ENCODE measurements at places on chromosomes 6 and 20.
A peak's percentile ranks its signal among the peaks of the same experiment; 100 is the strongest.

- no peak for DNase-seq
These were observed 20.1 kb upstream of the FAM83C start for GRCh38 chr20:35312318-35312717.

- DNase-seq = no peak
These were observed 14.3 kb upstream of the C20orf144 start for GRCh38 chr20:33647603-33648395.

DNA sequence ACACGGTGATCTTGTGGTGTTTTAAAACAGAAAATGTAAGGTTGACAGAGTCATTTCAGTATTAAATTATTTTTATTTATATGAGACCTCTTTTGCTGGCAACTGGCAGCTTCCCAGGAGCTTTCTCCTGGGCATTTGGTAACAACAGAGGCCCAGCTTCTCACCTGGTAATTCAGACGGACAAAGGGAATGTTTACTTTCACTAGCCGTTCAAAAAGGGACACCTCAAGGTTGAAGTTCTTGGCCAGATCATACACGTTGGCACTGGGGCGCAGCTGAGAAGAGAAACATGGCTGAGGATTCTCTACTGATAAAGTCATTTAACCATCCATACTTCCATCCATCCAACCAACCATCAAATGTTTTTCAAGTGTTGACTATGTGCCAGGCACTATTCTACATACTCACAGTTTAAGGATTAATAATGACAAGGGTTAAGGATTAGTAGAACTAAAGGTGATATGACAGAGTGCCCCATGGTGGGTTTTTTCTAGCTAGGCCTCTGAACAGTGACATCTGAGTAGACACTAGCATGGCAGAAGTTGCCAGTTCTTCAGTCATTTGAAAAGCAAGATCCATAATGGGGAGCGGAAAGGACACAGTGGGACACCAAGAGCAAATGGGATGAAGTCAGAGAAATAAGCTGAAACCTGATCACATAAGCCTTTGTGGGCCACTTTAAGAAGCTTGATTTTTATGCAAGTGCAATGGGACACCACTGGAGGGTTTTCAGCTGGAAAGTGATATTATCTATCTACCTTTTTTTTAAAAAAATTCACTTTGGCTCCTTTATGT, 25.1 kb downstream of the ZNFX1 start:
- no peak for DNase-seq

DNA sequence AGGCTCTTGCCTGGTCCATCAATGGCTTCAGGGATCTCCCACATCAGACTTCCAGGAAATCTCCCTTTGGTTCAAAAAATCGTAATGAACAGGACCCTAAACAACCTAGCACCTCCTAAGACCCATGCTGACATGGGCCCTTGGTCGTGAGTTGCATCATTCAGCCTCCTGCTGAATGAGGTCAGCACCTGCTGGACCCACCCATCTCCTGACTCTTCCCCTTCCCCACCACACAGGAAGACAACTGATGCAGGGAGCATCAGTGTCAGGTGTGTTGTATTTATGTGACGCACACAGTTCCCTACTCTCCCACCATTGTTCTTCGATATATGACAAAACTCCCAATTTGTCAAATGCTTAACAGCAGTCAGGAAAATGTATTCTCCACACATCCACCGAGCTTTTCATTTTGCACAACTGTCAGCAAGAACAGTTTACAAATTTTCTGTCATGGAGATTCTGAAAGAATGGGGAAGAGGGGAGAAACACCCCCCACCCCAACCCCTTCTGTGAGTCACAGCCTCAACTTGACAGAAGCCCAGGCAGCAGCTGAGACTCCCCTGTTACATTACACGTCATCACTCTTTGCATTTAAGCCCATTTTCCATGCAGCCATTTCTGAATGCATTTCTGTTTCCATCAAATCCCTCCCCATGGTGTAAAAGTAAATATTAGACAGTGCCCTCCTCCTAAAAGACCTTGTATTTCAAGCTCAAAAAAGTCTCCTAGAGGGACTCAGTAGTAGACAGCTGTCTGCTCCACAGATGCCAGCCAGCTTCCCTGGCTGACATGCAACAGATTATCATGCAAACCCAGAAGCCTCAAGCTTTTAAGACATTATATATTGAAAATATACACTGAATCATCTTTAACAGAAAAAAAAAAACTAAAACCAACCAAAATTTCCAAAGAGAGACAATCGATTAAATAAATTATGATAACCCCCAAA, 577.5 kb downstream of the PTPRT start:
- DNase-seq = peak; percentile 41

- DNase-seq = no peak
These were observed 58.1 kb downstream of the NOL4L start for GRCh38 chr20:32527052-32527446.

GRCh38 chr6:18733921-18734550, 346.9 kb downstream of the RNF144B start:
- DNase-seq = no peak

DNA sequence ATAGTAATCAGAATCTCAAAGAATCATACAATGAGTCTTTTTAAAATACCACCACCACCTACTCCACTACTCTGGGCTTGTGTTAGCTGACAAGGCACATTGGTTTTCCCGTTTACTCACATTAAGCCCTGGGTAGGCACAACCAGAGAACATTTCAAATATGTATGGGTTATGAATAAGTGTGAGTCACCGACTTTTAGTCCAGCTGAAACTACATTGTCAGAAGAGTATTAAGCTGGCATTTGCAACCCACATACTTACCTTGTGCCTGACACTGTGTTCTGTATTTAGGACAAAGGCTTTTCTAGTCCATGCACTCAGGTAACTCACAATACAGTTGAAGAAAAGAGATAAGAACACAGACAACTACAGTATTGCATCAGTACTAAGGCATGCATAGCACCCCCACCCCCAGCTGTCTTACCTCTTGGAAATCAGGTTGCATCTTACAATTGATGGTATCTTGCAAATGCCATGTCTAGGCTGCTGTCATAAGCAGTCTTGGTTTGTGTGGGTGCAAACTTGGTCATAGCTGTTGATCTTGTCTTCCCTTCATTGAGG, 40.3 kb upstream of the AHI1 start:
- DNase-seq = no peak

- peak; percentile 38 for DNase-seq
These were observed 20.6 kb downstream of the MANBAL start for GRCh38 chr20:37309936-37310590.

DNA sequence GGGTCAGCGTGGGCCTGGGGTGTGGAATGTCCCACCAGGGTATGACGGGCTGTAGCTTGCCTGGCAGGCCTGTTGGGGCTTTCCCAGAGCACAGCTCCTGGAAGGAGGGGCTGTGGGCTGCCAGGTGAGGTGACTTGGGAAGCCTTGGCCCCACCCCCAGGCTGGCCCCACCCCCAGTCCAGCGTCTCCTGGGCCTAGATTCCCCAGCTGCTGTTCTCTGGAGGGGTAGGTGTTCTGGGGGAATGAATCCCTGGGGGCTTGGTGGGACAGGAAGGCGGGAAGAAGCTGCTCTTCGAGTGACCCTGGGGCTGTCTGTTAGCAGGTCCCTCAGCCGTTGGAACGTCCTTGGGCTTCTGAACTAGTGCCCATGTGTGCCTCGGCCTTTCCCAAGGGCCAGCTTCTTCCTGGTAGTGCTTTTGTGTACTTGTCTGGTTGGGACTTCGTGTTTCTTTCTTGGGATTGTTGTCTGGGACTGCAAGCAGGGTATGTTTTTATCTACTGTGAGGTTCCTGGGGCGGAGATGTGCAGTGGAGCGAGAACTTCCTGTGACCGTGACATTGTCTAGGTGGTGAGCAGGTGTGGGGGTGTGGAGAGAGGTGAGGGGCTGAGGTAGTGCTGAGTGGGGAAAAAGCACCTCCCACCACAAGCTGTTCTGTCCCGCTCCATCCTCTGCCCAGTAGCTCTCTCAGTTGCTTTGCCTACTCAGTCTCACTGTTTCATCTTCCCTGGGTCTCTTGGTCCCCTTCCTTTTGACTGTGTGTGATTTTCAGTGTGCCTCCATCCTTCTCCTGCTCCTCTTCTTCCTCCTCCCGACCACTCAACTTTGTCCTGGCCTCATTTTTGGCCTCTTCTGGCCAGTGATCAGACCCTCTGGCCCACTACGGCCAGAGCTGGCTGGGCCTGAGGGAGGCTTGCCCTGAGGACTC, 1.3 kb upstream of the DDR1 start:
- peak; percentile 79 for DNase-seq

DNA sequence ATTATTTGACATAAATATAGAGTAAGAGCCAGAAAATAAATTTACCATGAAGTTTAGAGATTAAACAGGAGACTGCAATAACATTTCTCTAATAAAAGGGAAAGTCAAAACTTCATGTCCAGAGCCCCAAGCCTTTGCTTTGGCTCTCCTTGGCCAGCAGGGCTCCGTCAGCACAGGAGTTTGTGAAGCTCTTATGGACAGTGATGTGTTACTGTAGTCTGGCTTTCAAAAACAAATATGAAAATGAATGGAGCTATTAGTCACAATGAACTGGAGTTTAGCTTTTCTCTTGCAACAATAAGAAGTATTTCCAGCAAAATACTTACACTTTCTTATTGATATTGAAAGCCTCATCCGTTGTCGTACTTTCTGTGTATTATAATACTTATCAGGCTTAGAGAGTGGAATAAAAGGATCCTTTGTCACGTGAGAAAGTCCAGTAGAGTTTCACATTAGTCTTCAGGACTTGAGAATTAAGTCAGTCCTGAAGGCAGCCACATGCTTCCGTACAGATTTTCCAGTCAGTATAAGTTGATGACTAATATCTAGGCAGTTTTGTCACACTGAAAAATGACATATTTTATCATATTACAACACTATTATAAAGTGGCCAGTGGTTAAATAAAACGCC, 117.0 kb upstream of the PRL start:
- DNase-seq = no peak

- DNase-seq = no peak
These were observed 590.6 kb downstream of the QKI start for GRCh38 chr6:164005004-164005711.

DNA sequence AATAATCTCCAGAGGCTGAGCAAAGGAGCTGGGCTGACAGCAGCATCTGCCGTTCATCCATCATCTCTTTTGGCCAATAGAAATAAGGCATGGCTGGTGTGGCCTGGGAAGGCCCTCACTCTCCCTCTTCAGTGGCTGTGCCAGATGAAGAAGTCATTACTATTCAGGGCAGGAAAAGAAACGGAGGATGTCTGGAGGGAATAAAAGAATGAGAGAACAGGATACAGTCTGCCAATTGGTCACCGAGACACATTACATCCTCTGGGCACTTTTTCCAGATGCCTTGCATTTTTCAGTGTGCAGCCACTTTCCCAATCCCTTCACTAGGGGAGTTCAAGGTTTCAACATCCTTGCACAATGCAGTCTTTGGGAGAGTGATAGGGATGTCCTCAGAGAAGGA, 32.2 kb upstream of the VGLL2 start:
- peak; percentile 5 for DNase-seq

DNA sequence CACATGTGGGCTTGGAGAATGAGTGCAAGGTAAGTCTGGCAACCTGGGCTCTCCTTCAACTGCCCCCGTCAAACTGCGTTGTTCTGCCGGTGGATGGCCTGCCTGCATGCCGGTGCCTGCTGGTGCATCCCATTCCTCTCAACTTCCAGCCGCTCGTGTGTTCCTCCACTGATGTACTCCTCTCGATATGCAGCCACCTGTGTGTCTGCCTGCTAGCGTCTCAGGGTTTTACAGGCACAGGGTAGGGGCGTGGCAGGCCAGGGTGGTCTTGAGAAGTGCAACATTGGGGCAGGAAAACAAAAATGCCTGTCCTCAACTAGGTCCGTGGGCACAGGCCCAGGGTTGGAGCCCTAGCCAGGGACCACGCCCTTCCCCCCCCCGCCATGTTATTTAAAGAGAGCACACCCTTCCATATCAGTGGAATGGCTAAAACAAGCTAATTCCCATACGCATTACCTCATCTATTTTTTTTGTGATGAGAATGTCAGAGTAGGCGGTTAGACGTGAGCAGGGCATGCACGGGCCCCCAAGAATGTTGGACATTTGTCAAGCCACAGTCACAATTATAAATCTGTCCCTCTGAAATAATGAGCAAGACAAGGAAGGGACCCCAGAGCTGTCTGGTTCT, 33.2 kb downstream of the SERPINB6 start:
- DNase-seq = no peak

DNA sequence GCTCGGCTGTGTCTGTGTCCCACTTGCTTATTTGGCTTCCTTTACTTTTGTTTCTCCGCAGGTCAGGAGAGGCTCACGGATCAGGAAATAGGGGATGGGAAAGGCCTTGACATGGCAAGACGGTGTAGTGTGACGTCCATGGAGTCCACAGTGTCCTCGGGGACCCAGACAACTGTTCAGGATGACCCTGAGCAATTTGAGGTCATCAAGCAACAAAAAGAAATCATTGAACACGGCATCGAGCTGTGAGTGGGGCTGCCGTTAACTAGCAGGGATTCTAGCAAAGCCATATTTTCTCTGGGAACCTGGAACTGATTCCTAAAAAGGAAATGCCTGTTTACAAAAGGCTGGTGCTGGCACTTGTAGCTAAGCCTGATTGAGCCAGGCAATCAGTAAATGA, 54.4 kb downstream of the ARFGEF2 start:
- peak; percentile 56 for DNase-seq

GRCh38 chr6:78308025-78308424, 559.3 kb upstream of the IRAK1BP1 start:
- DNase-seq = no peak

DNA sequence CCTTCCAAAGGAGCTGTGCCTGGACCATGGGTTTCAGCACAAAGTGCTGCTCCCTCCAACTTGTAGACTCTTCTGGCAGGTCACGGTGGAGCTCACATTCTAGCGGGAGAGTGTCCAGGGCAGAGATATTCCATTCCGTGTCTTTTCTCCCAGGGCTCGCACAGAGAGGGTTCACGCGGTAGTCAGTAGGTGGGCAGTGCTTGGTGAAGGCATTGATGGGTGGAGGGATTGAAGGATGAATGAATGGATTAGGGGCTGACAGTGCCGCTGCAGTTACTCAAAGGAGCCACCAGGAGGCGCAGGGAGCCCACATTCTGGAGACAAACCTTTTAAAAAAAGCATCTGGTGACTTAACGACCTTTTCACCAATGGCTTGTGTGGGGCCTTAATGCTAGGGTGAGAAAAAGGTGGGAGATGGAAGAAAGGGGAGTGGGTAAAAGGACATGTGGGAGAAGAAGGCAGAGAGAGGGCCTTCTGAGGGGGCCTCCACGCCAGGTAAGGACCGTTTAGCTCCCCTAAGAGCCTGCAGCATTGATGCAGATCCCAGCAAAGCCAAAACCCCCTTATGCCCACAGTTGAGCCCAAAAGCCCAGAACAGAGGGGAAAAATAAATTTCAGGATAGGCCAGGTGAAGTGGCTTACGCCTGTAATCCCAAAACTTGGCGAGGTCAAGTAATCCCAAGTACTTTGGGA, 17.5 kb upstream of the FAM110A start:
- peak; percentile 89 for DNase-seq

GRCh38 chr20:41437836-41438235, 71.2 kb upstream of the EMILIN3 start:
- DNase-seq = no peak

DNA sequence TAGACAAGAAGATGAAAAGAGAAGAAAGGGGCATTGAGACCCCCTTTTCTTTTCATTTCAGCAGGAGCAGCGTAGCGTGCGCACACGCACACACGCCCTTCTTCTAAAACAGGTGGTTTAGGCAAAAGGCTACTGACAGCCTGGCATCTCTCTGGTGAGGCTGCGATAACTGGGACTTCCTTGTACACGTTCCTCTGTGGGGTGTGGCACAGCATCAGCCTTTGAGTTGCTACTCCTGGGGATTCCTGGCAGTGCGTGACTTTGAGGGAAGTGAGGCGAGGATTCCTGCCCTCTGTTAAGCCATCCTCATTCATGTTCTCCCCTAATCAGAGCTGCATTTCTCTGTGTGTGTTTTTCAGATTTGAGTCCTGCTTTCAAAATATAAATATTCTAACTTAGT, 94.7 kb downstream of the TMEM170B start:
- peak; percentile 36 for DNase-seq

GRCh38 chr20:20130399-20130798, 78.1 kb downstream of the CFAP61 start:
- no peak for DNase-seq

Measured in eye (tissue), 1 donor.